ENCODE measurements at places on chromosomes 7 and 10.

GRCh38 chr7:97019710-97020225 lies 4.9 kb downstream of the DLX5 start:
- no peak for DNase-seq

- DNase-seq = no peak
Measured at GRCh38 chr10:94038024-94038423, 44.3 kb downstream of the PLCE1 start.

GRCh38 chr10:79137300-79137756 lies 68.6 kb downstream of the ZMIZ1 start:
- no peak for DNase-seq

- DNase-seq = no peak
Measured at GRCh38 chr7:135166338-135166990, 4.0 kb downstream of the CYREN start.

- no peak for DNase-seq
Measured at GRCh38 chr7:45714521-45714820, 140.3 kb downstream of the ADCY1 start.

DNA sequence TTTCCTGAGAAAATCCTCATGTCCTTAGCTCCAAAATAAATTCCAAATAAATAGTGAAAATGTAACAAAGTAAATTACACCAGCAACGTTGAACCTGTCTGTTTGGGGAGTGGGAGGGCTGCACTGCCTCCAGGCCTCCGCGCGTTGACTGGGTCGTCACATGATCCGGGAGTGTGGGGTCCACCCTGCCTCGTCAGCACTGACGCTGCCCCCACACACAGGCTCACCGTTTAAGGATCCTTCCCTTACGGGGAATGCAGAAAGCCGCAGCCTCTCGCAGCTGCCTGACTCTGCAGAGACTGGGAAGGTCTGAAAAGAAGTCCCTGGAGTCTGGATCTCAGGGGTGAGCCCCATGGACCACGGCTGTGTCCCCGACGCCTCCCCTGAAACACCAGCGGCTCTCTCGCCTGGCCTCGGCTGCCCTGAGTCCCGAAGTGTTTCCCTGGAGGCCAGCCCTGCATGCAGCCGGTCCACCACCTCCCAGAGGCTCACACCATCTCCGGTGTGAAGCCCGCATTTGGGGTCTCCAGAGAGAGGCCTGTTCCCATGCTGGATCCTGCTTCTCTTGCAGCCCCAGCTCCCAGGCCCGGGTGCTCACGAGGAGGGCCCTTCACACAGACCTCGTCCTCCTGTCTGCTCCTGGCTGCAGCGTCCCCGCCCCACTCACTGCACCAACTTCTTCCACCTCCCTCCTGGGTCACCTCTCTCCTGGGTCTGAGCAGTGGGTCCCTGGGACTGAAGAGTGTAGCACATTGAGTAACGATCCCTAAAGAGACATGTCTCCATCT lies 49.5 kb upstream of the ADGRA1 start:
- no peak for DNase-seq

DNA sequence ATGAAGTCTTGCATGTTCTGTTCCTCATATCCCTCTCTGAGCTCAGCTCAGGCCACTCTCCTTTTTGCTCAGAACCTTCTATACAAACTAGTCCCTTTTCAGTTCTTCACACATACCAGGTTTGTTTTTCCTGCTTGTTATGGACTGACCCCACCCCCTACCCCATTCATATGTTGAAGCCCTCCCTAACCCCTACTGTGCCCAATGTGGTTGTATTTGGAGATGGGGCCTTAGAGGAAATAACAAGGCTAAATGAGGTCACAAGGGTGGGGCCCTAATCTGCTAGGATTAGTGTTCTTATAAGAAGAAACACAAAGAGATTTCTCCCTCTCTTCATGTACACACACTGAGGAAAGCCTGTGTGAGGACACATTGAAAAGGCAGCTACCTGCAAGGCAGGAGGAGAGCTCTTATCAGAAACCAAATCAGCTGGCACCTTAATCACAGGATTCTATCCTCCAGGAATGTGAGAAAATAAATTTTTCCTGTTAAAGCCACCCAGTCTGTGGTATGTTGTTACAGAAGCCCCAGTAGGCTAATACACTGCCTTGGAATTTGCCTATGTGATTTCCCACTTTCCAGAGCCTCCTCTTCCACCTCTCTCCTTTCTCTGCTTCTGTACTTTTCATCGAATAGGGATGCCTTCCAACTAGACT lies 67.3 kb upstream of the DNAJB12 start:
- no peak for DNase-seq

GRCh38 chr7:129258649-129259389 lies 34.0 kb downstream of the AHCYL2 start:
- DNase-seq = no peak

DNA sequence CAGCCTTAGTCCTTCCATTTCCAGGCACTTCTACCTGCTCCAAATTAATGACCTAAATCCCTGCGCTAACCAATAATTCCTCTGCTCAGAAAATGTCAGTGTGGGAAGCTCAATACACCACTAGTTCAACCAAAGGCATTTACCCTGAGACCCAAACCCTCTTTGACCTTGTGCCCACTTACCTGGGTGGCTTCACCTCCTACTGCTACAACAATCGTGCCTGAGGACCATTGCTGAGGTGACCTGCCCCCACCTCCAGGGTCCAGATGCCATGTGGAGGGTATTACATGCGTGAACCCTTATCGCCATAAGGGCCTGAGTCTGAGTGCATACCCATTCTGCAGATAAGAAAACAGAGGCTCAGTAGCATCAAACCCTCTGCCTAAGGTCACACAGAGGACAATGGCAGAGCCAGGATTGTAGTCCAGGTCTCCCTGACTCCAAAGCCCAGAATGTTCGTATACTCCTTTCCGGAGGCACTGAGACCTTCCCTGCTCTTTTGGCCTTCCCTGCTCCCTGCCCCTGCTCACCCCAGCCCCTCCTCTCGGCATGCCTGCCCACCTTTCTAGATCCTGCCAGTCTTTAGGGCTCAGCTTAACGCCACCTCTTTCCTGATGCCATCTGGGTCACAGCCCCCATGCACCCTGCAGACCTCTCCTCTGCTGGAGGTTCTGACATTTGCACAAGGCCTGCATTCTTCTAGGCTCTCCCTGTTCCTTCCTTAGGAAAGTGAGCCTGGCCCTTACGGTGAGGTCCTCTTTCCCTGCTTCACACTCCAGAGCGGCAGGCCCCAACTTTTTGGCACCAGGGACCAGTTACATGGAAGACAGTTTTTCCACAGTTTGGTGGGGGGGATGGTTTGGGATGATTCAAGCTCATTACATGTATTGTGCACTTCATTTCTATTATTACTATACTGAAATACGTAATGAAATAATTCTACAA lies 94.9 kb downstream of the CHST15 start:
- no peak for DNase-seq

DNA sequence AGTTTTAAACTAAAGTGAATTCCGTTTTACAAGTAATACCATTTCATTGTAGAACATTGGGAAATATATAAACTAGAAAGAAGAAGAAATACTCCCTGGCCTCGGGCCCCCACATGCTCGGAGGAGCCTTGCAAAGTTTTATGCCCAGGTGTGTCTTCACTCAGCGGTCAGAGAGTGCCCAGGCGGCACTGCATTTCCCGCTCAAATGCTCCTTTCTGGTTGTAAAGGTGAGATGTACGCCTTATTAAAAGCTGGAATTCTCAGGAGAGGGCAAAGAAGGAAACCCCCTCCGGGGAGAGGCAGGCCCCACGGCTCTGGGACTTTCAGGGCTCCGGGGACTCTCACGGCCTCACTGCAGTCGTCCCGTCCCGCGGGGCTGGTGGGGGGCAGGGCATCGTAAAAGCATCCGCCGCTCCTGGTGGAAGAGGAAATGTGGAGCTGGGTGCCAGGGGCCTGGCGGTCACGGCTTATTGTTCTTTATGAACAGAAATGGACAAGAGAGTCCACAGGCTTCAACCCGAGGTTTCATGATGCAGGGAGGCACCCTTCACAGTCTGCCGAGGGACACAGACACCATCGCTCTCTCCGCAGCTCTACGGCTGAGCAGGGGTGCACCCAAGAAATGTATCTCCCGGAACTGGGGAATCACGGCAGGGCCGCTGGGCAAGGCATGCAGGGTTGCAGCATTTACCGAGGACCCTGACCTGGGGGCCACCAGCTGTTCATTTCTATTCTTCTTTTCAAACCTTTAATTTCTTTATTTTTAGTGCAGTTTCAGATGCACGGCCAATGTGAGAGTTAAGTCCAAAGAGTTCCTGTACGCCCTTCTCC lies 47.7 kb upstream of the INPP5A start:
- no peak for DNase-seq

GRCh38 chr7:151893405-151893923 lies 16.5 kb upstream of the PRKAG2 start:
- DNase-seq = no peak

GRCh38 chr10:76453997-76454396 lies 1022.6 kb downstream of the LRMDA start:
- DNase-seq = no peak

DNA sequence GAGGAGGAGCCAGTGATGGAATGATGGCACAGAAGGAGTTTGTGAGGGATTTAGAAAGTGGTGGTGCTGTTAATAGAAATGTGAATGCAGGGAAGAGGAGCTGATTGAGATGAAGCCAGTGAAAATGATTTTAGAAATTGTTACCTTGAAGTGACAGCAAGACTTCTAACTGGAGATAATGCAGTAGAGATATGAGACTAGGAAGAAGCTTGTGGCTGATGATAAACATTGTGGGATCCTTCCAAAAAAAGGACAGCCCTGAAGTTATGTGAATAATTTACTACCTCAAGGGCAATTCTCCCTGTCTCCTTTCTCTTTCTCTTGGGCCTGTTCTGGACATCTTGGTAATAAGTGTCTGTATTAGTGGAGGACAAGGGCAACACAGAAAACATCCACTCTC lies 138.6 kb downstream of the LSMEM1 start:
- DNase-seq = no peak

DNA sequence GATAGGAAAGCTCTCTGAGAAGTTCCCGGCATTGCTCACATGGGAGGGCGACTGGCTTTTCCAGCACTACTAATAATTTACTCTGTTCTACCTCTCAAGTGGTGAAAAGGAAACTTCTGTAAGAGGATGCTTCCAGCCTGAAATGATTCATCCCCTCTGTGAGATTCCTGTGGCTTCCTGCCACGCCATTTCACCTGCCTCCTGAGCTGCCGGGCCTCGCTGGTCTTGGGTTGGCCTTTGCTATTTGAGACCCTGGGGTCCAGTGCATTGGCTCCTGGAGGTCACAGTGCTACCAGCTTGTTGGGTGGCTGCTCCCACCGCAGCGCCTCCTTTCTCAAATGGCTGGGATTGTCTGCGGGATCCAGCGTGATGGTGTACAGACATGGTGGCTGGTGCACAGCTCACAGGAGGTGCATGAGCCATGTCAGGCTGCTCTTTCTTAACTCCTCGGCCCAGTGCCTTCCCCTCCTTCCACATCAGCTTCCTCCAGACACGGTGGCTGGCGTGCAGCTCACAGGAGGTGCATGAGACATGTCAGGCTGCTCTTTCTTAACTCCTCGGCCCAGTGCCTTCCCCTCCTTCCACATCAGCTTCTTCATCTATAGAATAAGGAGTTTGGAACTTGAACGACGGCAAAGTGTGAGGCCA lies 42.9 kb upstream of the PCBD1 start:
- no peak for DNase-seq

DNA sequence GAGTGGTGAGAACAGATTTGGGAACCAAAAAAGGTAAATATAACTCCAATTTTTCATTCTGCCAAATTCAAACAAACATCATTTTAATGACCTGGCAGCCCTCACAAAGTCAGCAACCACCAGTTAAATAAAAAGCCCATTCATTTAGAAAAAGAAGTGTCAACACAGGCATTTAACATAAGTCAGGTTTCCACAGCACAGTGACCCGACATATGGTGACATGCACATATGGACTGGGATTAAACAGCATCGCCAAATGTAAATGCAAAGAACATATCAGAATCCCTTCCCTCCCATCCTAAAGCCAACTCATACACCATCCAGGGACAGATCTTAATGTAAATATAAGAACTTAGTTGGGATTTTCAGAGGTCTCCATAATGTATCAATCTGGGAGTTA lies 293.2 kb downstream of the FGFR2 start:
- DNase-seq = no peak

DNA sequence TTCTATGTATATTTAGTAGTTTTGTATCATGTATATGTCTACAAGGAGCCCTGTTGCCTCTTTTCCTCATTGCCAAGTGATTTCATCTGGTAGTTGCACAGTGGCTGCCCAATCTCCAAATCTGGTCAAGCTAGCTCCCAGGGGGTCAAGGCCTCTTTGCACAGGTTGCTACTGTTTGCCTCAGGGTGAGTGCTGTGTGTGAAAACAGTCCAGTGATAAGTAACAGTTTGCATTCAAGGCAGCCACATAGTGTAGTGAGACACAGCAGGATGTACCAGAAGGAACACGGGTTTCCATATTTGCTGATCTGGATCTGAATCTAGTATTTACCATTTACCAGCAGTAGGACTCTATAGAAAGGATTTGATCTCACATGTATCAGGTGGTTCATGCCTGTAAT lies 13.3 kb upstream of the EPC1 start:
- DNase-seq = no peak

GRCh38 chr7:5797716-5798115 lies 16.3 kb upstream of the RNF216 start:
- no peak for DNase-seq

DNA sequence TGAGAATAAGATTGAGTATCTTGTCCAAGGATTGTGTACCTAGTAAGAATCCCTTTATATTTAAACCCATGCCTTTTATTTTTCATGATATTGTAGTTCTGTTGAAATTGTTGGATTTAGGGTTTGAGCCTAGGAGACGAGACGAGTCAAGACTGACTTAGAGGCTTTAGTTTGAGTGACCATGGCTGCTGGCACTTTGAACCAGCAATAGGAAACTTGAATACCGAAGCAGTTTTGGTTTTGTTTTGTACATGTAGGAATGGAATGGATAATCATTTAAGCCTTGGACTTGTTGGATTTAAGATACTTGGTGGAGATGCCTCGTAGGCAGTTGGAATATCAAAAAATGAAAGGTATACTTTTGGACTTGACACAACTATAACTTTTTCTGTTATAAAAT lies 229.0 kb downstream of the BICC1 start:
- no peak for DNase-seq

- DNase-seq = no peak
Measured at GRCh38 chr10:15401382-15401781, 30.3 kb upstream of the FAM171A1 start.

- peak; percentile 89 for DNase-seq
Measured at GRCh38 chr10:78579995-78580394, 488.8 kb upstream of the ZMIZ1 start.

GRCh38 chr10:16993186-16993585 lies 136.4 kb downstream of the CUBN start:
- no peak for DNase-seq

- no peak for DNase-seq
Measured at GRCh38 chr10:76874896-76875295, 762.7 kb downstream of the KCNMA1 start.

DNA sequence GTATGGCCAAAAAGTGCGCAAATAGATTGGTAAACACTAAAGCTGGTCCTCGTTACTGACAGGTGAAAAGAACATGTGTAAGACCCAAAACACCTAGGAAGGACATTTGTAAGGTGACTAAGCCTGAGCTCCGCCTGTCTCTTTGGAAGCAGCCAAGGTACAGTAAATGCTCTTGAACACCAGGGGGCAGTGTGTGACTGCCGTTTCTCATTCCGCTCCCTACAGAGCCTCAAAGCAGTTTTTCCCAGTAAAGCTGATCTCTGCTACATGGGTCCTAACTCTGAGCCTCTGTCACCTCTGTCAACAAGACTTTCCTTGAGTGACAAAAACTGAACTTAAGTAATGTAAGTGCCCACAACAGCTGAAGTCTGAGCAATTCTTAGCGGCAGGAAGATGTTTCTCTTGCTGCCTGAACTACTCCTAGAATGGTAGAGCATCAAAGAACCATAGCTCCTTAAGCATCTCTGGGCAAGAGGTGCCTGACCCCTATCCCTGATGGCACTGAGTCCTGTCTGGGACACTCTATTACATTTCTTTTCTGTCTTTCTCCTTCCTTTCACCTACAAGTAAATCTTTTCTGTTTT lies 238.0 kb upstream of the INHBA start:
- peak; percentile 63 for DNase-seq
